Activated CD8-positive, alpha-beta memory T cell treated with anti-CD3 and anti-CD28 coated beads for 1 hour (primary cell): ENCODE measurements at places on chromosomes 6 and 20.

- no peak for DNase-seq
Measured at GRCh38 chr6:2658788-2659187, 91.9 kb downstream of the MYLK4 start.

- no peak for DNase-seq
Measured at GRCh38 chr6:85569323-85569722, 24.3 kb downstream of the SNX14 start.

GRCh38 chr6:21596949-21597682, 3.6 kb downstream of the SOX4 start:
- no peak for DNase-seq

DNA sequence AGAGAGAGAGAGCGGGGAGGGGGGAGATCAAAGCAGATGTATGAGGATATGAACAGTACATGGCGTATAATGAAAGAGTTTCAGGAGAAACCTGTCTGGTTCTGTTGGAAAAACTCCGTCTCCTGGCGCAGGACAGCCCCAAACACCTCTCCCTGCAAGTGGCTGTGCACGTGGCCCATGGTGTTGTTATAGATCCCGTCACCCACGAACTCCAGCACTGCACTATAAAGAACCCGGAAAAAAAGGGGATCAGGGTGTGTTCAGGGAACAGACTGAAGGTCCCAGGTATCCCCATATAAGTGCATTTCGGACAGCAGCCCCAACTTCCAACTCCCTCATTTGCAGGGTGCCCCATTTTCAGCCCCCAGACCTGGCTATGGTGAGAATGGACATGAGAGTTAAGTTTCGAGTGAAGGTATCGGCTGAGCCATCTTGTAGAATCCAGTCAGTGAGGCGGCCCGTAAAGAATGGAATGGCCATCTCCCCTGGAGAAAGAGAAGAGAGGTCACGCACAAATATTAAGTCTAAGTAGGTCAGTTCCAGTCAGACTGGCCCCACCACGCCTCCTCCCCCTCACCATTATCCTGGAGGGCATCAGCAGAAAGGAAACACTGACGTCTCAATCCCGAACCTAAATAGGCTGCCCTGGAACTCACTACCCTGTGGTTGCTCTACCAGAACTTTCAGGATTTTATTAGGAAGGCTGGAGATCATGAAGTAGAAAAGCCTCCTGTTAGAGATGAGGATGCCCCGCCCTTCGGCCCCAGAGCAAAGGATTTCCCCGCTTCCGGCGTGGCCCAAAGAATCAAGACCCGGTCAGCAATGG, 1.3 kb downstream of the TAP1 start:
- DNase-seq: no peak

DNA sequence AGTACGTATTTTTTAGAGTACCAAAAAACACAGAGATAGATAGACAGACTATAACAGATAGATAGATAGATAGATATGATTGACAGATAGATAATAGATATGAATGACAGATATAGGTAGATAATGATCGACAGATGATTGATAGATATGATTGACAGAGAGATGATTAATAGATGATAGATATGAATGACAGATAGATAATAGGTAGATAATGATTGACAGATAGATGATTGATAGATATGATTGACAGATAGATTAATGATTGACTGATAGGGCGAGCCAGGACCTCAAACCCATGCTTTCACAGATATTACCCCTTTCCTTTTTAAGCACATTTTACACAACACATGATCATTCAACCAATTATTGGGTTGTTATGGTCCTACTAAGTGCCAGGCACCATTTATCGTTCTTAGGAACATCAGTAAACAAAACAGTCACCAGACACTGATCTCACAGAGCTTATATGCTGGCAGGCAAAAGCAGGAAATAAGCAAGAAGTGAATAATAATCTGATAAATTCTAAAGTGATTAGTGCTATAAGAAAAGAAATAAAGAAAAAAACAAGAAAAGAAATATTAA, 11.6 kb downstream of the MAFB start:
- DNase-seq: no peak

DNA sequence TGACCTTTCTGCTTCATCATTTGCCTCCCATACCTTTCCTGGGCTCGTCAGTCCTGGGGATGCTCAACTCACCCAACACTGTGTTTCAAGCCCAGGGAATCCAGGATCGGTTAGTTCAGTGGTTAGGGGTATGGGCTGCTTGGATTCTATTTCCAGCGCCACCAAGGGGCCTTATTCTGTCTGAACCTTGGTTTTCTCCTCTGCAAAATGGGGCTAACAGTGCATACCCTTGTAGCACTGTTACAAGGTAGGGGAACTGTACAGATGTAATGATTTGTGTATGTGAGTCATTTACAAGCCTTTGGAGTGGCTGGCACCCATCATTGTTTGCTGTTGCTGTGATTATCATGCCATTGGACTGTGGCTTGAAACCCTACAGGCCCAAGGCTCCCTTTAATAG, 14.5 kb upstream of the CSNK2A1 start:
- DNase-seq: no peak

DNA sequence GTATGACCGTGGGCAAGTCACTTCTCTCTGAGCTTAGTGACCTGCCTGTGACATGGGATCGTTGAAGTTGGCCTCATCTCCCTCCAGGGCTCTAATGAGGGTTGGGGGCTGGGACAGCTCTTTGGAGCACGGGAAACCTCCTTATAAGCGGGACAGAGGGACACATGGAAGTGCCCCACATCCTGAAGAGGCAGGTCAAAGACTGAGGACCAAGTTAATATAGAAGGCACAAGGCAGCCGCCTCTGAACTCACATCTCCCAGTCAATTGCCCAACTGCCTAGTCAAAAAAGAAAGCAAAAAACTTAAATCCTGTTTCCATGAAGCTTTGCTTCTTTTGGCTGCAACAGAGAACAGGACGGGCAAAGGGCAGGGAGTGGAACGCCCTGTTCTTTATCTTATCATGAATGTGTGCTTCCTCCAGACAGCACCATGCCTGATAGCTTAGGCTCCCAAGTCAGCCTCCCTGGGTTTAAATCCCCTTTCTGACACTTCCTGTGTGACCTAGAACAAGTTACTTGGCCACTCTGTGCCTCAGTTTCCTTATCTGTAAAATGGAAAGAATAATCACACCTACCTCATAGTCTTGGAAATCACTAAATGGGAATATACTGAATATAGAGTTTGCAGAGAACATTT, 27.1 kb downstream of the LBP start:
- DNase-seq: no peak
